HAP-1 (cell line): ENCODE measurements at places on chromosomes 5 and 9.

- no peak for DNase-seq
These were observed 33.8 kb downstream of the ERP44 start for GRCh38 chr9:100064872-100065581.

GRCh38 chr5:54803471-54804011 is 181.9 kb downstream of the ESM1 start:
- DNase-seq: no peak

DNA sequence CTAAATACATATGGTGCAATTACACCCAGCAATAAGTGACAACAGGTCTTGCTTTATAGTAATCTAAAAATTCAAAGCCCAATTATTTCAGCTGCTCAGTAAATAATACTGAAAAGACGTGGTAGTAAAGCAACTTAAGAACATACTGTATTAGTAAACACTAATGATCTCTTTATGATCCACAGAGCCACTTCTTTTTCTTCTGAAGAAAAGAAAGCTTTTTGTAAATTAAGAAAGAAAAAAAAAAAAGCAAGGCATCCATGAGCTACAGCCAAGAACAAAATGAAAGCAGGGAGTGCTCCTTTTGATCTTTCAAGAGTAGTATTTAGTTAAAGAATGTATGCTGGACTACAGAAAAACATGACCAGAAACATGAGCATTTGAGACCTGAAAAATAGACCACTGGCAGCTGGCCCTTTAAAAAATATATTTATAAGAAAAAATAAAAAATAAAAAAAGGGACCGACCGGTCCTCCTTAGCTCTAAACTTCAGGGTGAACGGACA is 348.7 kb downstream of the GLIS3 start:
- peak; percentile 65 for DNase-seq

DNA sequence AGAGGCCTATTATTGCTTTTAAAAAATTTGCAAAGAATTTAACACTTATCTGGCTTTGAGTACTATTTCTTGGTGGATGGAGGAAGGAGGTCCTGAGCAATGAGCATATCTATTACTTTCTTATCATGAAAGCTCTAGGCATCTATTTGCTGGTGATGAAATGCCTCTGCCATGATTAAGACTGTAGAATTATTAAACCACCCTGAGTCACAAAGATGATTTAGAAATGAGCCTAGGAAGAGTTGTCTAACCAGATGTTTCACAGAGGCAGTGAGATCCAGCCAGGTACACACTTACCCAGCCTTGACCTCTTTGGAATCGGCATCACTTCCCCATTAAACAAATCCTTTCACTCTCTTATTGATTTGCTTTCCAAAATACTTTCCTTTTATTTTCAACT is 304.4 kb upstream of the KIF2A start:
- no peak for DNase-seq

DNA sequence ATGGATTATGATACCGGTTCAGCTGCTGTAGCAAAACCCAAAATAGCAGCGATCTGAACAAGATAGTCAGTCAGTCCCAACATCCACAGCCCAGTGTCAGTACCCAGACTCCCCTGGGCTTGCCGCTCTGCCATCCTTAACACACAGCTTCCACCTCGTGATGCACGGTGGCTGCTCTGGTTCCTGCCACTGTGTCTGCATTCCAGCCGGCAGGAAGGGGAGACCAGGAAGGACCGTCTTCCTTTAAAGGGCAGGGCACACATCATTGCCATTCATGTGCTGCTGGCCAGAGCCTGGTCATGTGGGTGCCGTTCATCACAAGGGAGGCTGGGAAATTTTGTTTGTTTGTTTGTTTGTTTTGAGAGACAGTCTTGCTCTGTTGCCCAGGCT is 131.0 kb upstream of the IER5L start:
- DNase-seq: no peak

- DNase-seq: no peak
These were observed 293.0 kb downstream of the SEC61B start for GRCh38 chr9:99515093-99515492.

DNA sequence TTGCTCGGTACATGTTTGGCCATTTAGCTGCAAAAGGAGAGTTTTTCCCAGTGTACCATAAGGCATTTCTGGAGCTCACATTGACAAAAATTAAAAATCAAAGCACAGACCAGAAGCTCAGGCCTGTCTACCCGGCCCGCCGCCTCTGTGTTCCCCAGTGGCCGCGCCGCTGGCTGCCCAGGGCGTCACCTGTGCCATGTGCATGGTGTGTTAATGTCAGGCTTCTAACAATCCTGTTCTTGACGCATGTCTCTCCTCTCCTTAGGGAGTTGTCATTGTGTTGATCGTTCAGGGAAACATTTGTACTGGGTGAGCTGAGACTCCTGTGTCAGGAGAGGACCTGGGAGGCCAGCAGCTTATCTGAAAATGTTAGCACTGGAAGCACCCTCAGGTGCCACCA is 9.6 kb upstream of the NTNG2 start:
- no peak for DNase-seq

DNA sequence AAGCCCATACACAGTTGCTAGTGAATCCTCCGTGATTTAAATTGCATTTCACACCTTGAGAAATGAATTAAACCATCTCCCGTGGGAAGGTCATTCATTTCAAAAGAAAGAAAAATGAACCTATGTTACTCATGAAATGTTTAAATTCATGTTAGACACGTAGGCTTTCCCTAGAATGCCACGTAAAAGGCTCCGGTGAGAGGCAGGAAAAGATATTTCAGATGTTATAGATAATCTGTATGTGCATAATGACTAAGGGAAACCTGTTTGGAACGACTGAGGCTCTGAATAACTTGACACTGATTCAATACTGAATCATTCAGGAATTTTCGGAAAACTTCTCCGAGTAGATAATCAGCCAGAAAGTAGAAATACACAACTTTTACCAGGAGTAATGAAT is 134.3 kb upstream of the ICE1 start:
- DNase-seq: no peak

- no peak for DNase-seq
These were observed 8.5 kb downstream of the ELOVL7 start for GRCh38 chr5:60835554-60835953.

DNA sequence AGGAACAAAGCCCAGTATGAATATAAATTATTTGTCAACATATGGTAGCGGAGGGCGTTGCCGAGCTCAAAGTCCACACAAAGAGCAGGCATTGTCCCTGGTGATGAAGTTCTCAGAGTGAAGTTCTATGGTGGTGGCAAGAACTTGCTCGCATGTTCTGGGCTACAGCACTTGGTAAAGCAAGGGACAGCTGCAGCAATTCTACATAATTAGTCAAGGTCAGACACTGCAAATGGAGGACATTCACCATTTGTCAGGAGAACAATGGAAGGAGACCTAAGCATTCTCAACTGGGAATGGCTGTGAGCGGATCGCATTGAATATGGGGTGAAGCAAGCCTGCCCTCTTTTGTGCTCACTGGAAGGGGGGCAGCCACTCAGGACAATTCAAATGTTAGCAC is 503.8 kb upstream of the ADAMTS16 start:
- no peak for DNase-seq

GRCh38 chr5:137099651-137100050 is 399.5 kb downstream of the SPOCK1 start:
- DNase-seq: no peak

DNA sequence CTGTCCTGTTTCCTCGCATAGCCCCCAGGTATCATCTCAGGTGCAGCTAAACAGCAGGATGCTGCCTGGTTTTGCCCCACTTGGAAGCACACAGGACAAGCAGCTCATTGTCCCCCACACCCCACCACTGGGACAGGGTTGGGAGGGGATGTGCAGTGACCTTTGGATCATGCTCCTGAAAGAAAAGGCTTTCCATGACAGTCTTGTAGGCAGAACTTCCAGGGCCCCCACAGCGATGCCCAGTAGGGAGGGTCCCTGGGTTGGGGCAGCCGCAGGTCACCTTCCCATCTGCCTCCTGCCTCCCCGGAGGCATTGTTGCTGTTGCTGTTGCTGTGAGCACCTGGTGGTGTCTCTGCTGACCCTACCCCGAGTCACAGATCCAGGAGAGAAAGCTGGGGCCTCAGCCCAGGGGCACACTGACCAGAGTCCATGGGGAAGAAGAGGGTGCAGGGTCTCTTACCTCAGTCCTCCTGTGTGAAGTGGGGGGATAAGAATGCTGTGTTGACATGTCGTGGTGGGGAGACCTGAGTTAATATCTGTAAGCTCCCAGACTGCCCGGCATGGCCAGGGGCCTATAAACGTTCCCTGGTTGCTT is 8.5 kb downstream of the CEP72 start:
- DNase-seq: no peak

DNA sequence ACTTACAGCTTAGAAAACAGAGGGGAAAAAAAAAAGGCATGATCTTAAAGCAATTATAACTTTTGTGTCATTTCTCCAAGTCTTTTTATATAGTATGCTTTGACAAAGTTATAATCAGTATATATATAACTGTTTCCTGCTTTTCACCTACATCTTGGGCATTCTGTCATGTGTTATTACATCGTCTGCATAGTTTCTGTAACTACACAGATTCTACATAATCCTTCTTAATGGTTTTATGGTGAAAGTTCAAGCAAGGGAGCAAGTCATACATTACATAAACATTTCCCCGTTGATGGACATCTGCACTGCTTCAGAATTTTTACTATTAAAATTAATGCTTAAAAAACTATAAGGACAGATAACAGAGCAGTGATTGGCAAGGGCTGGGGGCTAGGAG is 12.1 kb downstream of the FEM1C start:
- no peak for DNase-seq

GRCh38 chr9:100640447-100641050 is 62.7 kb downstream of the CAVIN4 start:
- DNase-seq: no peak

GRCh38 chr5:57454896-57455295 is 27.7 kb downstream of the ACTBL2 start:
- DNase-seq: no peak

GRCh38 chr5:1832511-1833250 is 31.5 kb downstream of the NDUFS6 start:
- no peak for DNase-seq

- no peak for DNase-seq
These were observed 75.6 kb downstream of the EHMT1 start for GRCh38 chr9:137694236-137694959.

DNA sequence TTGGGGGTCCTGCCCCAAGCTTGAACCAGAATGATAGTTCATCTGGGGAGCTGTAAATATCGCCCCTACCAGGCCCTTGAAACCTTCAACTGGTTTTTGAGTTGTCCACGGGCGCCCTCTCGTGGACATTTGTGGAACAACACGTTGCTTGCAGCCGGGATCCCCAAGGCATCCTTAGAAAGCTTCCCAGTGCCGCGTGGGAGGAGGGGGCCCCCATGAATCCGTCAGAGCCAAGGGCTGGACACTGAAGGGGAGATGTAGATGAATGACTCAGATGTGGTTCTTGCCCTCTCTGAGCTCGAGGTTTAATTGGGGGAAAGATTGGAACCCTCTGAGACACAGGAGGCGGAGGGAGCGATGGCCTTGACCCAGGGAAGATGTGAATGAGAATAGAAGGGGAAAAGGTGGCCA is 31.8 kb upstream of the ORM1 start:
- peak; percentile 81 for DNase-seq

DNA sequence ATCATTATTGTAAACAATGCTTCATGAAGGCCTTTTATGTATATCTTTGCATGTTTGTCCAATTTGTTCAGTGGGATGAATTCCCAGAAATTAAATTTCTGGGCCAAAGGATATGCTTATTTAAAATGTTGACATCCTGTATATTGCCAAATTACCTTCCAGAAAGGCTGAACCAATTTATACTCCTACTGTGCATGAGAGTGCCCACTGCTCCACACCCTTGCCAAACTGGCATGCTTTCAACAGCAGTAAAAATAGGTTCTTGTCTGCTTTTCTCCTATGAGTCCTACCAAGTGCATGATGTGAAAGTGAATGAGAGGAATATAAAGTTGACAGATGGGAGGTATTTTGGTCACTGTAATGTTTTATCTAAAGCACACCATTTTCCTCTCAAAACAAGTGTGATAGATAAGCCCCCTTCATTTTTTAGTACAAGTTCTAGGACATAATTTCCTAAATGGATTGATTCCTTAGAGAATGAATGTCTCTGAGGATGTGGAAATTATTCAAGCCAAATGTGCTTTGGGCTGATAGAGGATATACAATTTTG is 70.5 kb upstream of the ERBIN start:
- DNase-seq: no peak

- DNase-seq: no peak
These were observed 795.8 kb downstream of the SEMA5A start for GRCh38 chr5:8750100-8750499.

- no peak for DNase-seq
These were observed 30.0 kb upstream of the MAMDC2 start for GRCh38 chr9:70013598-70014196.

DNA sequence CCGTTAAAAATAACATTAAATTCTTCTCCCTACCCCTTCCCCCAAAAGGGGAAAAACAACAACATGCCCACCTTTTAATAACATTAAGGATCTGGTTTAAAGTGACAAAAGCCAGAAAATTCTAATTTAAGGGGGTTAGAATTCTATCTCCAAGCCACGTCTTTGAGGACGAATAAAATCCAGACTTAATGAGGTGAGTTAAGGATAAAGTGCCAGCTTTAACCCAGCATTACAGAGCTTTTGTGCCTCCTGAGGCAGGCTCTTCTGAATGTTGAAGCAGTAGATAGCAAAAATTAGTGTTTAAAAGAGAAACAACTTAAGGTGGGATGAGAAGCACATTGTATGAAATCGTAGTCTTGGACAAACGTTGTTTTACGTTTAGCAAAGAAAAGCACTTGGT is 329.0 kb upstream of the MPDZ start:
- no peak for DNase-seq

DNA sequence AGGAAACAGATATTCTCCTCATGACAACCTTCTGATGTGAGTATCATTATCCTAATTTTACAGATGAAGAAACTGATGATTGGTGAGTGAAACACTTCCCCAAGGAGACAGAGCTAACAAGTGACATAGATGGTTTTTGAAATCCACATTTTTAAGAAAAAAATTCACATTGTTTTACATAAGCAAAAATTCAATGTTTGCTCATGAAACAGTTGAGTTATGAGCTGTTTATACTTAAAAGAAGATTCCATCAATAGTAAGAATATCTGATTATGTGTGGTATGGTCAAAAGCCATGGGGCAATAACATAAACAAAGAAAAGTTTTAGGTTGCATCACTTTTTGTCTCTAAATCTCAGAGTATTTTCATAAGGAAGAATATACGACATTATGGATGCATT is 167.9 kb upstream of the PAPPA start:
- DNase-seq: no peak

DNA sequence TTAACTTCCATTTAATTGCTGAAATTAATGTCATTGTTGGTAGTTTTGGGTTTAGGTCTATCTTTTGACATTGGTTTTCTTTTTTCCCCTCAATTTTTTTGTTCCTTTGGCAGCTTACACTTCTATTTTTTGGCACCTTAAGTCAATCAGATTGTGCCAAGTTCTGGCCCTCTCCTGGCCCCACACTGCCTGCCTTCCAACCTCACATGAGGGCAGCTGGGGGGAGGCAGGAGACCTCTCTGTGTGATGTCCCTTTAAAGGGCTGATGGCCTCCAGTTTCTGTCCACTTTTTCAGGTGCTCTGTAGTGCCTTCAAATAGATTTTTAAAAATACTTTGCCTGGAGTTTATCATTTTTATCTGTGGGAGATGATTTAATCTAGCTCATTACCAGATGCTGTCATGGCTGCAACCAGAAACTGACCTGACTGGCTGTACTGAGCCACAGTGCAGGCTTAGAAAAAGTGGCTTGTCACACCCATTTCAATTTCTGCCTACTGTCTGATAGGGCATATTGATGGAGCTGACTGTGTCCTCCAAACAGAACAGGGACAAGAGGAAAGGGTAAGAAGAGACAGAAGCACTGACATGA is 196.6 kb downstream of the FANCC start:
- no peak for DNase-seq
